ENCODE measurements at places on chromosomes 11 and 22. TPM values are rescaled to one million over a fixed set of nuclear protein-coding genes. Genes with fewer than 3 reads are reported as not detected.

GRCh38 chr22:48510599-48510998, 1317.1 kb downstream of the BRD1 start:
- no peaks in the 10 kb centered on the region for H3K4me1 ChIP-seq
- H3K27me3 ChIP-seq, result no peaks in the 10 kb centered on the region
- H3K36me3 ChIP-seq, result no peaks in the 10 kb centered on the region

DNA sequence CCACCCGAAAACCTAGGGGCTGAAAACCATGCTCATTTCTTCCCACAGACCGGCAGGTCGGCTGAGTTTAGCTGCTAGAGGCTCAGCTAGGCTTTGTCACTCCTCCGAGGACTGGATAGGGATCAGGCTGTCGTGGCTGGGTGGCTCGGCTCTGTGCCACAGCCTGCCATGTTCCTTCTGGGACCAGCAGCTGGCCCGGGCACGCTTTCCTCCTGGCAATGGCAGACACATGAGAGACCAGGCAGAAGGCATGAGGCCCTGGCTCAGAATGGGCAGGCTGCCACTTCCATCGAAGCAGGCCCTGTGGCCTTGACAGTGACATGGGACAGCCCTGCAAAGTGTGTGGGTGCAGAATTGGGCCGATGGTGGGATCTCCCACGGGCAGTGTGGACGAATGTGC, 20.9 kb downstream of the PARVG start:
- H3K4me1 ChIP-seq, result peaks cover 7% of the 10 kb centered on the region
- no peak overlapping the region for H3K27ac ChIP-seq
- peak; percentile 52 for DNase-seq
- no peak overlapping the region for H3K4me3 ChIP-seq
- H3K36me3 ChIP-seq, result no peaks in the 10 kb centered on the region
- no peaks in the 10 kb centered on the region for H3K27me3 ChIP-seq

GRCh38 chr11:12524865-12525264, 147.5 kb downstream of the PARVA start:
- no peak overlapping the region for H3K4me3 ChIP-seq
- peak overlapping the region; percentile 29 for H3K27ac ChIP-seq
- no peaks in the 10 kb centered on the region for H3K27me3 ChIP-seq
- peaks cover 39% of the 10 kb centered on the region for H3K4me1 ChIP-seq
- DNase-seq, result peak; percentile 75

Gene DENND5A
- total RNA-seq, result 130 TPM

DNA sequence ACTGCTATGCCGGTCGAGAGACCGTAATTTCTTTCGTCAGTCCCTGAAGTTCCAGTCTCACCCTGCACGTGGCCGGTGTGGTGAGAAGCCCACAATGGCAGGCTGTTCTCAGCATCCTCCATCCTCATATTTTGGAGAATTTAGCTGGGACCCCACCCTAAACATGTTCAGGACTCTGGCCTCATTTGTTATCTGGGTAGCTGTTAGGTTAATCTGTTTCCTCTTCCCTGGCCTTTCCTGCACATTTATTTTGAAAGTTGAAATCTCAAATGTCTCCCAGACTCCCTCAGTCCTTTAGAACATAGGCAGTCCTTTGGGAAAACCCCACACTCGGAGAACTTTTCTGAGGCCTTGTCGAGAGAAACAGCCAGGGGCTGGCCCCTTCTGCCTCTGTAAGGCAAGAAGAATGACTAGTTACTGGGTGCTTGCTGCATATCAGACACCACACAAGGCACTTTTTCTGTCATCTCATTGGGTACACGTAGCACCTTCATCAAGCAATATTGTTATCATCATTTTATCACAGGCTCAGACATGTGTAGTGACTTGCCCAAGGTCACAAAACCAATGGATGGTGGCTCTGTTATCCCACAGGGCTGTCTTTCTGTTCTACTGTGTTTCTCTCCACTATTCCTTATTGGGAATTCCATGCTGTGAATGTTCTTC, 109.3 kb upstream of the CRYBB3 start:
- no peaks in the 10 kb centered on the region for H3K27me3 ChIP-seq
- no peaks in the 10 kb centered on the region for H3K36me3 ChIP-seq
- H3K4me3 ChIP-seq, result no peak overlapping the region
- no peak for DNase-seq
- H3K4me1 ChIP-seq, result peaks cover 3% of the 10 kb centered on the region

GRCh38 chr11:33734441-33735270, 1.6 kb downstream of the CD59 start:
- peak overlapping the region; percentile 93 for H3K27ac ChIP-seq
- H3K36me3 ChIP-seq, result no peaks in the 10 kb centered on the region
- H3K4me1 ChIP-seq, result peaks cover 54% of the 10 kb centered on the region
- no peak for DNase-seq

Gene NECTIN1
- total RNA-seq, result 1.1 TPM

DNA sequence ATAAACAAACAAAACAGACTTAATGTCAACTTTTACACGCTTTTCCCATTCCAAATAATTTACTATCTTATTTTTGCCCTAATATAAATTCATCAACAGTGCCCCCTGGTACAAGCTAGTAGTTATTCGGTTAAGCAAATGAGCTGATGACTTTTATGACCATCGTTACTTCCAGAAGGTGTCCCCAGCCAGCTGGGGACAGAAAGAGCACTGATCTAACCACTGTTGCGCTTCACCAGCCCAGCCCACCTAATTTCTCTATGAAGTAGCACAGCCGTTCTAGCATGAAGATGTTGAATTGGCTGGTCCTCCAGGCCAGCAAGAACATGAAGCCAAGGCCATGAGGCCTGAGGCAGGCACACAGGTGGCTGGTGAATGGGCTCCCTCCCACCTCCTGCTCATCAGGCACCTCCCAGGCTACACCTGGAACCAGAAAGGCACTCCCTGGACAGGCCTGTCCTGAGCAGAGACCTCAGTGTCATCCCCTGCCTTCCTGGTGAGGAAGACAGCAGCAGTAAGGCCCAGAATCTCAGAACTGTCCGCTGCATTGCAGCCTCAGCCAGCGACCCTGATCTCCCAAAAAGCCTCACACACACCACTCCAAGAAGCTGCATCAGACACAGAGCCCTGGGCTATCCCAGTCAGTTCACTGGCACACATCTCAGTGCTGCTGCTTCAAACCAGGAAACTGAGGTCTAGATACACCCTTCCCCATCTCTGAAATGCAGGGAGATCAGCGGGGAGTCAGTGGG, 12.9 kb downstream of the GNB1L start:
- H3K36me3 ChIP-seq, result no peaks in the 10 kb centered on the region
- no peak overlapping the region for H3K4me3 ChIP-seq
- no peaks in the 10 kb centered on the region for H3K27me3 ChIP-seq

Data from sigmoid colon (tissue), 7 donors.